Left lung (tissue), 14 donors: ENCODE measurements at places on chromosomes 2 and 18. TPM values are rescaled to one million over a fixed set of nuclear protein-coding genes. Genes with fewer than 3 reads are reported as not detected.

GPC1 gene
- total RNA-seq: 60.4 TPM

DNA sequence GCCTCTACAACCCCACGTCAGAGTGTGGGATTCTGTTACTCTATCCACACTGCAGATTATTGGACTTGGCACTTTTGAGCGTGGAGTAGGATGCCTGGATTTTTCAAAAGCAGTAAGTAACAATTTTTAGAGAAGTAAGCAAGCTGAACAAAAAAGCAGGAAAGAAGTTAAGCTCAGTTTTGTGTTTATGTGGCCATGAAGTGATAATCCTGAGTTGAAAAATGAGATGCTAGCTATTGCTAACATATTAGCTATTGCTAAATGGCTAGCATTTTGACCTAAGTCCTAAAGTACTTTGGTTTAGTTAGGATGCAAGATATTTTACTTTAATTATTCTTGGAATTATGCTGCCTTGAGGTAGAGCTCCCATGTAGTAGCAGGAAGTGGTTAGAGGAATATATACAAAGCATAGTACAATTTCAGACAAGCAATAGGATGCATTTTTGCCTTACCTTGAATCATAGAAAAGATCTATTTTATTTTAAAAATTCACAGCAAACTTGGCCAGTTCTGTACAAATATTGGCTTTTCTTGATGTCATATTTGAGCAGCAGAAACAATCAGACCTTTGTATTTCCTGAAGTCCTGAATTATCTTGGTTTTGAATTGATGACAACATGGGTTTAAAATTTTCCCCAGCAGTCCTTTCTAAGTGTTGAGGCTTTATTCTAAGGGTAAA is 74.6 kb downstream of the COX7A2L start:
- no peak for DNase-seq

LRP1B gene
- 0.05 TPM for total RNA-seq

DNA sequence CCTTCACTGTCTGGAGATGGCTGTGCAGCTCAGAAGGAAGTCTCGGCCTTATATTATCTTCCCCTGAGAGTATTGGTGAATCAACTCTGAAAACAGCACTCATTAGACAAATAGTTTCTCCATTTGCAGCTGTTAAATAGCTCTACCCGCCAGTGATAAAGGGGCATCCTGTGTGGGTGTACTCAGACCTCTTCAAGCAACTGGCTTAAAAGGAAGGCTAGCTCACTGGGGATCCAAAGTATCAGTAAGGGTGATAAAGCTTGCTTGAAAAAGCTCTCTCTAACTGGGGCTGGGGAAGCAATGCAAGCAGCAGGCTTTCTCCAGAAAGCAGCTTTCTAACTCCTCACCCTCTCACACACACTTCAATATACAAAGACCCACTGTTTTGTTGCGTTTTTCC is 64.9 kb upstream of the PSMD14 start:
- DNase-seq: no peak

DNA sequence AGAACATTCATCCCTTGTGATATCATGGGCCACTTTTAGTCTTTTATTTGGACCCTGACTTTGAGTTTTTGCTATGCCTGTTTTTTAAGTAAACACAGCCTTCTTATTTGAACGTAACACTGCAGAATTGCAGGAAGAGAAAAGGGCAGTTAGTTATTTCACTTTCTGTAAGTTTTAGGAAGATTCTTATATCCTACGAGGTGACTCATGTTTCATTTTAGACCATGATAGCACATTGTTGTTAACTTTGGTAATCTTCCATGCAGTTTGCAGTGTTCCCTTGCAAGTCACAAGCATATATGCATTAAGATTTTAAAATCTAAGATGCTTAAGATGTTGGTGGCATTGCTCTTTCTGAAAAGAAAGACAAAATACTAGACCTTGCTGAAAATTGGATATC is 128.6 kb upstream of the EPC2 start:
- DNase-seq: no peak

DNA sequence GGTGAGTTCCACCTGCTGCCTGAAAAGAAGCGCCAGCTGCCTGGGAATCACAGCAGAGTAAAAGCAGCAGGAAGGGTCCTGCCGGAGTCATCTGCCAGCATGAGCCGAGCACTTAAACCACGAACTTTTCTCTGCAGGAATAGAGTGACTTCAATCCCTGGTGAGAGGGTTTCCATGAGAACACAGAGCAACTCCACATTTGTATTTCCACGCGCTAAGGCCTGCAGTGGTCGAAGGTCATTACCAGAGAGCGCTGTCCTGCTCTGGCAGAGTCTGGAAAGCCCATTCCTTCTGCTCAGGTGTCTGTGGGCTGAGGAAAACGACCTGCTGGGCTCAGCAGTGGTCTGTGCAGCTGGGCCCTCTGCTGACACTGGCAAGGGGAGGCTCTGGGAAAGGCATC is 6.7 kb downstream of the PASK start:
- DNase-seq: no peak

SAP130 gene
- 23.2 TPM for total RNA-seq

DNAJC27 gene
- total RNA-seq: 4.9 TPM

DNA sequence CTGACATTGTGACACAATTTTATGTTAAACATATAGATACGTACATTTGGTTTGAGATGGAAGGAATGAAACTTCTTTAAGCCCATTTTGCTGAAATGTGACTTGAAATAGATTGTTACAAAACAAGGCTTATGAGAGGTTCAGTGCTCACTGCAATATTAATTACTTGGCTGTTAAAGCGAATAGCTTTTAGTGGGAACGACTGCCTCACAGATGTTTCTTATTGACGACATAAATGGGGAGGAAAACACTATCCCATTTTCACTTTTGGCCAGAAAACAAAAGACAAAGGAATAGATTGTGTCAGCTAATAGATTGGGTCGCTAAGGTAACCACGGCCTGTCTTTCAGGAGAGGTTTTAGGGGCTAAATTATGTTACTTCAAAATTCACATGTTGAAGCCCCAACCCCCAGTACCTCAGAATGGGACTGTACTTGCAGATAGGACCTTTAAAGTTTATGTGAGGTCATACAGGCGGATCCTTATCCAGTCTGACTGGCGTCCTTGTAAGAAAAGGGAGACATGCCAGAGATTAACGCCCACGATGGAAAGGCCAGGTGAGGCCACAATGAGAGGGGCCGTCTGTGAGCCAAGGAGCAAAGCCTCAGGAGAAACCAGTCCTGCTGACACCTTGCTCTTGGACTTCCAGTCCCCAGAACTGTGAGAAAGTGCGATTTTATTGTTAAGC is 10.8 kb downstream of the INPP1 start:
- DNase-seq: no peak

C2orf66 gene
- total RNA-seq: 0.15 TPM

- no peak for DNase-seq
Measured at GRCh38 chr18:39062426-39062825, 1496.8 kb upstream of the CELF4 start.

DNA sequence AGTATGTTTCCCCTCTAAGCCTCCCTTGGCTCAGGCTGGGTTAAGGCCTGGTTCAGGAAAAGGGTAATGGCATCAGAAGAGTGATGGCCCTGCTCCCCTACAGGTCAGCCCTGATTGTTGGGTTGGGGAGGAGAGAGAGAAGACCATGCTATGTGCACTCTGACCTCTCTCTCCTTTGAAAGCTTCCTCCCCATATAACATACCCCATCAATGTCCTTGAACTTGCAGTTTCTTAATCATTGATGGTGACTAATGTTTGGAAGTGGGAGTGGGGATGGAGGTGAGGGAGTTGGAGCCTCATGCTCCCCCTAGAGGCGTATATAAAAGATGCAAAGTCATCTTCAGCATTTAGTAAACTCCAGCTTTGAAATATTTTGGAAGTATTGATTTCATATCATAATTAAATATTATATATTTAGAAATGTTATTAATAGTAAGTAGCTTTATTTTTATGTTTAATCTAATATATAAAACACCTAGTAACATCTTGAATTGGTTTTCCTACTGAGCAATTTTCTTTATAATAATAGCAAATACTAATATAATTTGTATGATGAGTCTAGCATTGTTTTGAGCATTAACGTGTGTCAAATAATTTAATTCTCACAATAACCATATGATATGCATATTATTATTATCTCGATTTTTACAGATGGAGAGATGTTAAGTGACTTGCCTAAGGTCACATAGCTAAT is 8.8 kb downstream of the PLCL1 start:
- no peak for DNase-seq

DNA sequence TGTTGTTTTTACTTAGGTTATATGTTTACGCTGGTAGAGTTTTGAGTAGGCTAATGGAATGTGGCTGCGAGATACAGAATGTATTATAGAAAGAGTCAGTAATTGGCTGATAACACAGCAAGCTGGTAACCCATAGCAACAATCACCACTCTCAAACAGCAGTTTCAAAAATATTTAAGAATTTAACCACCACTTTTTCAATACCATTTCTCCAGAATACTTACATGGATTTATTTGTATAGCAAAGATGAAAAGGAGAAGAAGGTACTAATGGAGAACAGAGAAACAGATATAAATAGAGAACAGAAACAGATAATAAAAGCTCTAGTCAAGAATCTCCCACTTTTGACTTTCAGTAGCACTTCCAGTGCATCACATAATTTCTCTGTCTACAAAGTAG is 188.3 kb upstream of the SLC39A10 start:
- DNase-seq: no peak

GRCh38 chr2:160664603-160665140 is 171.1 kb upstream of the RBMS1 start:
- DNase-seq: no peak

DNA sequence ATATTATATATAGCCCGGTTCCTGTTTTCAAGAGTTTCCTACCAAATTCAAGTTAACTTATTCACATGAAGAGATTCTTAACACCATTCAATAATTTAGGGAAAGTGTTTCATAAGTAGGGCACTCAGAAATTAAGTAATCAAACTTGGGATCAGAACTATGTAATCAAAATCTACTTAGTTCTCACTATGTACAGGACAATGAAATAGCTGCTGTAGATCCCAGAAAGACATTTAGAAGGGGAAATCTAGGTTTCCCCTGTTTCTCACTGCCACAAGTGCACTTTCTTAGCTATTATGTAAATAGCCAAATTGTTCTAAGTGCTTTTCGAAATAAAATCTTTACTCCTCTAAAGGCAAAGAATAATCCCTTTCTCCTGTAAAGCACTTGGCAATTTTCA is 493.6 kb upstream of the SETBP1 start:
- no peak for DNase-seq

UGT1A6 gene
- total RNA-seq: 1.7 TPM

TUBA3E gene
- total RNA-seq: not detected

GRCh38 chr2:138931284-138932256 is 151.4 kb upstream of the NXPH2 start:
- peak; percentile 41 for DNase-seq

GRCh38 chr2:33946193-33946592 is 347.1 kb upstream of the FAM98A start:
- DNase-seq: no peak

DNA sequence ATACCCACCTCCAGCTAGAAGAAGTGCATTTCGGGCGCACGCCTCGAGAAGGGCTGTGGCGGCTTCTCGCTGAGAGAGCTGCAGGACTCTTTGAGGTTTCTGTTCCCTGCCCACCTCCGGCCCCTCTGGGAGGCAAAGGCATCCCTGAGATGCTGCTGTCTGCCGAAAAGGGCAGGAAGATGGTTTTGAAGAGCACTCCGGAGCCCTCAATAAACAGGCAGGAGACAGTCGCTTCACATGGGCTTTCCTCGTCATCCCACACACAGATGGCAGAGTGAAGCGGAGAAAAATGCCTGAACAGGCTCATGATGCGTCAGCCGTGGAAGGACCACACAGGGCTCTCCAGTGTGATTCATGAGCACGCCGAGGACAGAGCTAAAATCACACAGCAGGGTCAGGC is 25.4 kb upstream of the GLI2 start:
- DNase-seq: no peak

DNA sequence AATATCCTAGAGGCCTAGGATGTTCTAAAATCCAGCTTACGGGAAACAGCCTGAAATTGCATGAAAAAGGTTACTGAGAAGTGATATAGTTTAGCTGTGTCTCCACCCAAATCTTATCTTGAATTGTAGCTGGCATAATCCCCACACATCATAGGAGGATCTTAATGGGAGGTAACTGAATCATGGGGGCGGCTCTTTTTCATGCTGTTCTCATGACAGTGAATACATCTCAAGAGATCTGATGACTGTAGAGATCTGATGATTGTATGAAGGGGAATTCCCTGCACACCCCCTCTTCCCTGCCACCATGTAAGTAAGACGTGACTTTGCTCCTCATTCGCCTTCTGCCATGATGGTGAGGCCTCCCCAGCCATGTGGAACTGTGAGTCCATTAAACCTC is 385.6 kb upstream of the ID2 start:
- DNase-seq: no peak

DNA sequence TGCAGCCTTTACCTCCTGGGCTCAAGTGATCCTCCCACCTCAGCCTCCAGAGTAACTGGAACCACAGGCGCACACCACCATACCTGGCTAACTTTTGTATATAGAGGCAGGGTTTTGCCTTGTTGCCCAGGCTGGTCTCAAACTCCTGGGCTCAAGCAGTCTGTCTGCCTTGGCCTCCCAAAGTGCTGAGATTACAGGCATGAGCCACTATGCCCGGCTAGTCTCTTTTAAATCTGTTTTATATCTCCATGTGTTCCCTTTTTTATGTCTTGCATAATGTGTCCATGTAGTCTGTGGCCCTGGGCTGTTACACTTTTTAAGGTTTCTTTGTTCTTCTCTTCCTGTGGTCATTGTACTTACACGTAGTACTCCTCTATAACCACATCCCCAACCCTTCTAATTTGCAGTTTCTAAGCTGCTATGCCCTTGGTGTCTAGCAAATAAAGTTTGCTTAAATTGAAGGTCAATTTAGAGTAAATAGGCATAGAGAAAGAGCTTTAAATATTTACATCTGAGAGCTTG is 168.2 kb downstream of the MCFD2 start:
- DNase-seq: no peak

DNA sequence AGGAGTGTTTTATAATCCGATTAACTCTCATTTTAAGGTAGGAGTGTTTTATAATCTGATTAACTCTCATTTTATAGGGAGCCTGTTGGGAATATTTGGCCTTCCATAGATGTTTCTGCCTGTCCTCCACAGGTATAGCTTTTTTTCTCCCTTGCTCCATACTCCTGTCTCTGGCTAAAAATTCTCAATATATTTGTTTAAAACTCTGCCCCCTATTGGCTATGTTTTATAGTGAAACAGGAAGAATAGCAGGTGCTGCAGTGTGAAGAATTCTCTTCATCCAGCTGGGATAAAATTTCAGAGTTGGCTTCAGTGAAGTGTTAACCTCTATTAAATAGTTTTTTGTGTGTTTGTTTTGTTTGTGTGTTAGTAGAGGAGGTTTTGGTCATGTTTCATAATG is 1046.0 kb upstream of the TMEFF2 start:
- DNase-seq: no peak

ITGB6 gene
- total RNA-seq: 227 TPM

DNA sequence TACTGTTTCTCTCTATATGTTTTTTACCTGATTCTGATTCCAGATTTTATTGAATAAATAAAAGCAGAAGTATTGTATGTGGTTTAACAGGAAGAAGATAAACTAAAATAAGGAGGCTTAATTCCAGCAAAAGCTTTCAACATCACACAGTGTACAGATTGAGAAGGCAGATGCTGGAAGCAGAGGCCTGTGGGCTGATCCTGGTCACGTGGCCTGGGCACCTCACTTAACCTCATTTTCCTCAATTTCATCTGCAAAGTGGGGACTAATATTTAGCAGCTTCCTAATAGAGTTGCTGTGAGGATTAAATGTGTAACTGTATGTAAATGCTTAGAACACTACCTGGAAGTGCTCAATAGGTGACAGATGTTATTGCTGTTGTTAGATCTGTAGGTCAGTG is 58.0 kb downstream of the CDCA7 start:
- DNase-seq: no peak

- DNase-seq: no peak
Measured at GRCh38 chr18:4024702-4025101, 430.4 kb downstream of the DLGAP1 start.
